ENCODE measurements at places on chromosomes 3 and 15. TPM values are rescaled to one million over a fixed set of nuclear protein-coding genes. Genes with fewer than 3 reads are reported as not detected.
A peak's percentile ranks its signal among the peaks of the same experiment; 100 is the strongest.

PROS1 gene
- 60.3 TPM for total RNA-seq

SERPINI1 gene
- total RNA-seq = 4.8 TPM

MIX23 gene
- 63.6 TPM for total RNA-seq

LYZL4 gene
- total RNA-seq = not detected

- DNase-seq = no peak
Observed at GRCh38 chr15:48859426-48859825, 18.5 kb upstream of the EID1 start.

GRCh38 chr3:68667346-68667745, 265.0 kb downstream of the TAFA4 start:
- DNase-seq = no peak

- no peak for DNase-seq
Observed at GRCh38 chr15:64447536-64448315, 12.7 kb upstream of the ZNF609 start.

DNA sequence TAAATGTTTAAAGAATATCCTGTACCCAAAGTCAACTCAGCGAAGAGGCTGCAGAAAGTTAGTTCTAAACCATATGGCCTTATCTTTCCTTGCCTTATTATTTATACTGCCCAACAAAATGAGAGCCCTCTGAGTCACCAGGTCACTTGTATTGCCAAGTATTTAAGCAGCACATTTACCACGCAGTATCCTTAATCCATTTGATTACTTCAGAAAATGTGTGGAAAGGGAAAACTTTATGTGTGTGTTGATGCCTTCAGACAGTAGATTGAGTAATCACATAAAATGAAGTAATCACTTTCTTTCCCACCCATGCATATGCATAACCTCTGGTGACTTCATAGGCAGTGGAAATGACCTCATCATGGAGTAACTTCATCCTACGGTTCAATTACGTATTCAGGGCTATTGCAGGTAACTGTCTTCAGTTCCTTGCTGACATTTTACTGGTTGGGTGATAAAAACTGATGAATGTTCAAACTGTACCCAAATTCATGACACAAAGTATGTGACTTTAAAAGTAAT, 7.5 kb upstream of the CADPS start:
- DNase-seq = no peak

DNA sequence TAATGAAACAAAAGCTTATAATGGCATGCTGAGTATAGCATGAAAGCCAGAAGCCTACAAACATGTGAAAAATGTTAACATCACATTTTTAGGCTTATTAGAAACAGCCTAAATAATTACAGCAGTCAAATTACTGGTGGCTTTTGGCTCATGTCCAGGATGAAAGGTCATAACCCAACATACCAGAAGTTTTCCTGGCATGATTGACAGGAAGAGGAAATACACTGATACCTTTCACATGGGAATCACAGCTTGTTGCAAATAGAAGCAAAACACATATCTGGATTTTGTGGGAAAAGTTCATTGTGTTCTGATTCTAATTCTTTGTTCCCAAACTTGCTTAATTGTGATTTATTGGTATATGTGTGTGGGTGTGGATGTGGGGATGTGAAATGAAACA, 393.5 kb upstream of the ARRDC4 start:
- peak; percentile 9 for DNase-seq

DNA sequence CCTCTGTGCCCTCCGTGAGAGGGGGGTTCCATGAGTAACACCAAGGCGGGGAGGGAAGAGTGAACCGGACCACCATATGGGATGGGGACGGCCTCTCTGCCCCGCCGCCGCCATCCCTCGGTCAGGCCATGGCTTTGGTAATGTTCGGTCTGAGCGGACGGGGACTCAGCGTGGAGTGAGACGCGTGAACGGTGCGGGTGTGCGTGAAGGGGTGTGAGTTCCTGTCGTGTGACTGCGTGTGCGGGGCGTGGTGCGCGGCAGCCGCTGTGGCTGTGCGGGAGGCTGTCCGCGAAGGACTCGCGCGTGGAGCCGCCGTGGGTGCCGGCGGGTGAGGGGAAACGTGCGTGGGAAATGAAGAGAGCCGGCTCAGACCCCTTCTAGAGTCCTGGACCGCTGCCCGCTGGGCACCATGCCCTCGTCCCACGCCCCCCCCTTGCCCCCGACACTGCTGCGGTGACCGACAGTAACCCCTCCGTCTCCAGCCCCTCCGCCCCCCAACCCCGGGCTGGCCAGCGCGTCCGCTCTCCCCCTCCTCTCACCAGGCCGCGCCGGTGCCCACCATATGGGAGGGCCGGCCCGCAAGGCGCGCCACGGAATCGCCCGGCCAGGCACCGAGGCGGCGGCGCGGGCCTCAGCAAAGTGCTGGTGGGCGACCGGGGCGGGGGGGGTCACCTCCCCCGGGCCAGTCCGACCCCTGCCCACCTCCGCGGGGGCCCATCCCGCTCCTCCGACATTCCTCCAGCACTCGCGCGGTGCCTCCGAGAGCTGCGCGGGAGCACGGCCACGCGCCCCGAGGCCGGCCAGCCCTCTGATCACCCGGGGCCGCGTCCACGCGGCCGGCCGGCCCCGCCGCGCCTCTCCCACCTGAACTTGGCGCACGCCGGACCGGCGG, 589 bp downstream of the KLF15 start:
- no peak for DNase-seq

GRCh38 chr3:160005004-160005403, 16.4 kb downstream of the IL12A start:
- DNase-seq = no peak
